Fibroblast of the aortic adventitia (primary cell): ENCODE measurements at places on chromosomes 5 and 9.

DNA sequence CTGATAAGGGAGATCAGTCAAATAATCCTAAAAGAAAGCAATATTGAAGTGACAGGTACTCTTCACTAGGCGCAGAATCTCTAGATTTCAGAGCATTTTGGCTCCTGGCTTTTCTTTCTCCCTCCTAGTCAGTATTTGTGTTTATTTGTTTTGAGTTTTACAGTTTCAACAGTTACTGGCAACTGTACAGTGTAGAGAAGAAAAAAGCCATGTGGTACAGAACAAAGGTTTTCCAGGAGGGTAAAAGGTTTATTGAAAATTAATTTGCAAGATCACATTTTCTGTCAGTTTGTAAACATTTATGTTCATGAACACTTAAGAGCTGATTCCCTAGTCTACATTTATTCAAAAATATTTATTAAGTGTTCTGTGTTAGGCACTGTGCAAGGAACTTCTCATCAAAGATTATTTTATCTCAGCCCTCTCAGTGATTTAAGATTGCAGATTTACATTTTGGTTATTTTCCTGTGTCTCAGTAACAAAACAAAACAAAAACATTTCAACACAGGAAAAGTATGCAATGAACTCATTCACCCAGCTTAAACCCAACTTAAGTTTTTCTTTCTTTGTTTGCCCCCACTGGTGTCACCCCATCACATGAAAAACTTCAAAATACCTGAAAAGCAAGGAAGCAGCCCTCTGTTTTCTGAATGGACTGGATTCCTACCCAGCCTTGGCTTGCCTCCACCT is 12.9 kb downstream of the MINAR2 start:
- DNase-seq, result no peak

DNA sequence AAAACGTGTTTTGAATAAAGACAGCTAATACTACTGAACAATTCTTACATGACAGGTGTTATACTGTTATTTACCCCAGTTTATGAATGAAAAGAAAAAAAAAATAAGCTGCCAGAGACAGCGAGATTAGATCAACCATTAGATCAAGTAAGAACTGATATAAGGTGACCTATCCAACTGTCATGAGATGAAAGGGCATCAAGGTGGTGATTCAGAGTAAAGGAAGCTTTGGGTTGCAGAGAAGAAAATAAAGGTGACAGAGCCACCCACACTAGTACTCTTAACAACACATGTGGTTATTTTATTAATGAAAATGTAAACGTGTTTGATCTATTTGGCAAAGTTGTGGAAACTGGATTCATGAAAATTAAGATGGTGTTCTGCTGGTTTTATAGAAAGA is 435.2 kb downstream of the GABRG2 start:
- no peak for DNase-seq

- peak; percentile 81 for DNase-seq
Measured at GRCh38 chr5:14305045-14305444, 161.9 kb downstream of the TRIO start.

DNA sequence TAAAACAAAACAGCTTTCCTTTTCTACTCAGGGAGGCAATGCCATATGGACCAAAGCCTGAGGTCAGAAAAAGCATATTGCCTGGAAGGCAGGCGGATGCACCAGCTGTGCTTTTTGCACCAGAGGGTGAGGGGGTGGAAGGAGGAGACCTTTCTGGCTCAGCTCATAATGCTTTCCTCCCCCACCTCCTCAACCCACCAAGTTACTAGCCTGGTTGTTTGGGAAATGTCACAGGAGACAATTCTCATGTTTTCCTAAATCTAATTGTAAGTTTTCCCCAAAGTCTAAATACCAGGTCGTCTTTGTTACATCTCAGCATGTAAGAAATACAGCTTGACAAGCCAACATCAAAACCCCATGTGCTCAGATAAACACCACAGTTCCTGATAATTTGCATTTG is 72.6 kb upstream of the DMRTA1 start:
- no peak for DNase-seq

DNA sequence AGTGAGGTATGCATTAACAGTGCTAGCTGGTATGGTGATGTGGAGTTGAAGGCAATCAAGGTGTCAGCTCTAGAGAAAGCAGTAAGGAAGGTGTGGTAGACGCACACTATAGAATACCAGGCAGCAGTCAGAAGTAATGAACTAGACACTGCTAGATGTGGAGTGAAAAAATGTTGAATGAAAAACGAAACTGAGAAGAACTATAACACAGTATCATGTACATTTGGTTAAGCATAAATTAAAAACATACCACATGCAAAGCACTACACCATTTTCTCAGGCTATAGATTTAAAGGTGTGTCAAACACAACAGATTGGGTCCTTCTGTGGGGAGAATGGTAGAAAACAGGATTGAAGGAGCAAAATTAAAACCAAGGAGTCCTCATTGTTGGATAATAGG is 15.4 kb downstream of the ZNF622 start:
- DNase-seq, result no peak

DNA sequence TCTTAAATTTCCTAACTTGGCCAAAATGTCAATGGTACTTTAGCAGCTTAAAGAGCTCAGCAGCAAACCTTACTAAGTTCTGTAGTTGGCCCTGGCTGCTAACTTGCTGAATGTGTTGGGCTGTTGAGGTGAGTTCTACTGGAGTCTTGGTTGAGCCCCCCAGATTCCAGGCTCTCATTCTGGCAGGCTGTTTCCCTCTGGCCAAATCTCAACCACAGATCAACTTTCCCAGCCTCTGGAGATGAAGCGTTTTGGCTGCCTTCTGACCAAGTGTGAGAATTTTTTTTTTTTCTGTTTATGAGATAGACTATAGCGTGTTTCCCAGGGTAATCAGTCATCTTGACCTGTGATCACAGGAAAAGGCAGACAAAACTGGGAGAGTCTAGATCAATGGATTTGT is 343.7 kb downstream of the EBF1 start:
- peak; percentile 81 for DNase-seq

DNA sequence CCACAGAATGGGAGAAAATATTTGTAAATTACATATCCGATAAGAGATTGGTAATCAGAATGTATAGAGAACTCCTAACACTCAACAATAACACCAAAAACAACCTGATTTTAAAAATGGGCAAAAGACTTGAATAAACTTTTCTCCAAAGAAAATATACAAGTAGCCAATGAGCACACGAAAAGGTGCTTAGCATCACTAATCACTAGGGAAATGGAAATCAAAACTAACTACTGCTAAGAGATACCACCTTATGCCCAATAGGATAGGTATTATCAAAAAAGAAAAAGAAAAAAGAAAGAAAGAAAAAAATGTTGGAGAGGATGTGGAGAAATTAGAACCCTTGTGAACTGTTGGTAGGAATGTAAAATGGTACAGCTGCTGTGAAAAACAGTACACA is 212.1 kb downstream of the TLR4 start:
- DNase-seq, result no peak

DNA sequence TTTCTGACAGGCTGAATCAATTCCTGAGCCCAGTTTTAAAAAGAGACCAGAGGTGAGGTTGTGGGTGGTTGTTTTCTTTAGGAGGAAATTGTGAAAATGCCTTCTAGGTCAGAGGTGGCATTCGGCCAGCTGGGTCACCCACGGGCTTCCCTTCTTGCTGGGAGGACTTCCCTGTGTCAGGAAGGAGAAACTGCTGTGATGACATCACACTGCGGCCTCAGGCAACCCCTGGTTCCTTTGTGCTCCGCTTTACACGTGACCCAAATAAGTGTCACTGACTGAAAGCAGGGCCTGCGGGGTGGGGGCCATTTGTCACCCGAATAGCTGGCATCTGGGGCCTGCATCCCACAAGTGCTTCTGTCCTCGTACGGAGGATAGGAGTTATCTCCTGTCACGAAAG is 39.7 kb downstream of the FABP6 start:
- peak; percentile 32 for DNase-seq
